Esophagus mucosa (tissue), 1 donor: ENCODE measurements at places on chromosomes 1 and 21. TPM values are rescaled to one million over a fixed set of nuclear protein-coding genes. Genes with fewer than 3 reads are reported as not detected.

DNA sequence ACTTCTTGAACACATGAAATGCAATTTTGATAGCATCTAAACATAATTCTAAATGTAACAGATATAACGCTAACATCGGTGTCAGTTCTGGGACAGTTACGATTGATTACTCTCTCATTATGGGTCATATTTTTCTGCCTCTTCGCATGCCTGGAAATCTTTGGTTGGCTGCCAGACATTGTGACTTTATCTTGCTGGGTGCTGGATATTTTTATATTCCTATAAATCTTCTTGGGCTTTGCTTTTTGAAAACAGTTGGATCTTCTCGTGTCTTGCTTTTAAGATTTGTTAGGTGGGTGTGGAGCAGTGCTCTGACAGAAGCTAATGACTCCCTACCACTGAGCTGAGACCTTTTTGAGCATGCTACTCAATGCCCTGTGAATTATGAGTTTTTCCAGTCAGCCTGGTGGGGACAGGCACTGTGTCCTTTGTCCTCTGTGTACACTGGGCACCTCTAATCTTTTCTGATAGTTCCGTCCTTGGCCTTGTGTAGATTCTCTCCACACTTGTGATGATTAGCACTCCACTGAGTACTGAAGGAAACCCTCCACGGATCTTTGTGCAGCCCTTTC, 28.0 kb upstream of the EDARADD start:
- ATAC-seq = no peak

The SLC6A9 gene
- 46.7 TPM for total RNA-seq

DNA sequence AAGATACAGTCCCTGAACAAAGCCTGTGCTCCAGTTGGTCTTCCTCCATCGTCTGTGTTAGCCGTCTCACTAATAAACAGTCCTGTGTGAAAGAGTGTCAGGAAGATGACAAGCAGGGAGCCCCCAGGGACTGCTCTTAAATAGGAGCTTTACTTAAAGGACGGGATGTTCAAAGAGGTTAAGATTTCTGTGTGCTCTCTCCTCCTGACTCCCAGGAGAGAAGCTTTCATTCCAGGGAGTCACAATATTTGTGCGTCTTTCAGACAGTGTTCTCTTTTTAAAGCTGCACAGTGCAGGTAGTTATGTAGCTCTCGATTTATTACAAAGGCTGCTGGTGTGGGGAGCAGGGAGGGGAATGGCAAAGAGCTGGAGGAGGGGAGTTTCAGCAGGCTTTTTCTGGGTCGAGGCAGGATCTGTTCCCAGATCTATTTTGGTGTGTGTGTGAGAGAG, 43.5 kb downstream of the STYXL2 start:
- no peak for ATAC-seq

- ATAC-seq = no peak
Measured at GRCh38 chr1:223320959-223321358, 43.0 kb downstream of the SUSD4 start.

DNA sequence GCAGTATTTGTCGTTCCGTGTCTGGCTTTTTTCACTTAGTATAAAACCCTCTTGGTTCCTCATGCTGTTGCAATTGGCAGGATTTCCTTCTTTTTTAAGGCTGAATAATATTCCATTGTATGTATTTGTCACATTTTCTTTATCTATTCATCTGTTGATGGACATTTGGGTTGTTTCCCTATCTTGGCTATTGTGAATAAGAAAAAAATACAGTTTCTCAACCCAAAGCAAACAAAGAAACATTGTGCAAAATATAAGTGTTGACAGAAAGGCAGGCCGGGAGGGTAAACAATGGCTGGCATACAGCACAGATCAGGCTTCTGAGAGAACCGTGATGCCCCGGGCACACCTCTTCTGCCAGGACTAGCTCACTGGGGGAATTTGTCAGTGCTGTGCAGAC, 26.9 kb downstream of the NENF start:
- ATAC-seq = no peak

The SPRR5 gene
- total RNA-seq = 3.5 TPM

DNA sequence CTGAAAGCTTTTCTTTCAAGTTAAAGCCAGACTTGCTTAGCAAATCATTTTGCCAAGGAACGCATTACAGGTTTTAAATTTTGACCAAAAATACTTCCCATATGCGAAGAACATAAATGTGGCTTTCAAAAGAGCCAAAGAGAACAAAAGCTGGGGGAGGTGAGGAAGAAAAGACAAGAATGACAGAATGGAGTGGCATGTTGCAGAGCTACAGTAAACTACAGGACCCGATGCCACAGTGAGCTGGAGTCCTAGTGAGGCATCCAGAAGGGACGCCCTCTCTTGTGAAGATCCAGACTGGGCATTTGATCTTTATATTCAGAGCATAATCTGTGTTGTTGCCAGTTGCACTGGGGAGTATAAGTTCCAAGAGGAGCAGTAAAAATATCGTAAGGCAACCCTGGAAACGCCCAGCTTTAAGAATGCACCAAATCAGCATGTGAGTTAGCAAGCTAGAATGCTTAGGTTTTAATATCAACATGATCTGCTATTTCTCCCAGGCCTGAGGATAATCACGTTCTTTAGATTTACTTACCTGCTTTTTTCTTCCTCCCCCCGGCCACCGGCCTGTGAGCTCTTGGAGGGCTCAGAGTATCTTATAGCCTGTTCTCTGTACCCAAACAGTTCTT, 48.4 kb upstream of the HOOK1 start:
- ATAC-seq = no peak

- peak; percentile 79 for ATAC-seq
Measured at GRCh38 chr1:152546704-152547103, 19.9 kb downstream of the LCE3E start.

The ELAVL4 gene
- not detected for total RNA-seq

The HORMAD1 gene
- total RNA-seq = 11.1 TPM

The CROCC gene
- total RNA-seq = 15.3 TPM

- no peak for ATAC-seq
Measured at GRCh38 chr1:3393024-3393986, 61.2 kb upstream of the ARHGEF16 start.

- no peak for ATAC-seq
Measured at GRCh38 chr1:23369335-23370013, at the start of gene ZNF436. ZNF436 (minus strand) TSS chr1:23369836; CDS start chr1:23368005, 1,831 bp downstream.

The BEND5 gene
- total RNA-seq = 0.24 TPM

- no peak for ATAC-seq
Measured at GRCh38 chr1:177600936-177601335, 368.9 kb downstream of the SEC16B start.

The OR10J1 gene
- not detected for total RNA-seq

DNA sequence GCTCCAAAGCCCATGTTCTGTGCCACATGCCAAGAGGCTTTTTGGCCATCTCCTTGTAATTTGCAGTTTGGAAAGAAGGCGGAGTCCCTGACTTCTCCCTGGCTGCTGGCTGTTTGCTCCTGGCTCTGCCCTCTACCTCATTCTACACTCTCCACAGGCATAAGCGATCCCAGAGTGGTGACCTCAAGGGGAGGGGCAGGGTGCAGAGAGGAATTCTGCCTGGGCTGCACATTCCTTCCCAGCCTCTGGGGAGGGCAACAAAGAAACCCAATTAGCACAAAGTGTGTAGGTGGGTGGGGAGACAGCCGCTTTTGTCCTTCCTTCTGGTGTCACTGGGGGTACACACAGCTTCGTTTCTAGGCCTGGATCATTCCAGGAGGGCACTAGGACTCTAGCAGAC, 95.3 kb downstream of the HIVEP3 start:
- peak; percentile 61 for ATAC-seq

DNA sequence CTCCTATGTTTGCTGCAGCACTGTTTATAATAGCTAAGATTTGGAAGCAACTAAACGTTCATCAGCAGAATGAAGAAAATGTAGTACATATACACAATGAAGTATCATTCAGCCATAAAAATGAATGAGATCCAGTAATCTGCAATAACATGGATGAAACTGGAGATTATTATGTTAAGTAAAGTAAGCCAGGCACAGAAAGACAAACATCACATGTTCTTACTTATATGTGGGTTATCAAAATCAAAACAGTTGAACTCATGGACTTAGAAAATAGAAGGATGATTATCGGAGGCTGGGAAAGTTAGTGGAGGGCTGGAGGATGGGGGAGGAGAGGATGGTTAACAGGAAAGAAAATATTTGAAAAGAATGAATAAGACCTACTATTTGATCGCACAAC, 1017.6 kb downstream of the KCNT2 start:
- ATAC-seq = no peak

DNA sequence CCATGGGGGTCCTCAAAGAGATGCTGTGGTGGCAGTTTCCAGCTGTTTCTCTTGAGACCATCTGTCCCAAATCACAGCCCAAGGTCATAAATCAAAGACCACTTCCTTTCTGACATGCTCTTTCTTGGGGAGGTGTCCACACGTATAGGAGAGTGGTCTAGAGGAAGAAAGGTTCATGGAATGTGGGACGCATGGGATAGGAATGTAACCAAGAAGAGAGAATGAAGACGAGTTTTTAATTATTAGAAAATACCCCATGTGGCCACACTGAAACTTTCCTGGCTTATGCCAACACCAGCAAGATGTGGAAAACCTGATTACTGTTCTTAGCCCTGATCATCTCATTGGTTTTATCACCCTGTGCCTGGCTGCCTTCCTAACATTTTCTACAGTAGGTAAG, 124.2 kb upstream of the IFFO2 start:
- ATAC-seq = no peak

GRCh38 chr1:166485620-166486019, 318.8 kb upstream of the FAM78B start:
- no peak for ATAC-seq

GRCh38 chr1:18955441-18956192, 859 bp downstream of the IFFO2 start:
- ATAC-seq = no peak

DNA sequence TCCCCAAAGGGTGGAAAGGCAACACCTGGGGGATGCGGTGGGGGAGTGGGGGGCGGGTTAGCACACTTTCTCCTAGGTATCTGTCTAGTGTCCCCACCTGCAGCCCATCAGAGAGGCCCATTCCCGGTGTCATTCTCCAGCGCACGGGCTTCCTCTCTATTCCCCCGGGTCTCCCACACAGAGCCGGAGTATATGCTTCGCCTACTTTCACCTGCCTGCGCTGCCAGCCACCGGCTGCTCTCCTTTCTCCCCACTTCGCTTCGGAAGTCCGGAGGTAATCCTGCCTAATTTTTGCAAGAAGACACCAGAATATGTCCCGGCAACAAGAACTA, 852 bp downstream of the RGS7 start:
- ATAC-seq = no peak

DNA sequence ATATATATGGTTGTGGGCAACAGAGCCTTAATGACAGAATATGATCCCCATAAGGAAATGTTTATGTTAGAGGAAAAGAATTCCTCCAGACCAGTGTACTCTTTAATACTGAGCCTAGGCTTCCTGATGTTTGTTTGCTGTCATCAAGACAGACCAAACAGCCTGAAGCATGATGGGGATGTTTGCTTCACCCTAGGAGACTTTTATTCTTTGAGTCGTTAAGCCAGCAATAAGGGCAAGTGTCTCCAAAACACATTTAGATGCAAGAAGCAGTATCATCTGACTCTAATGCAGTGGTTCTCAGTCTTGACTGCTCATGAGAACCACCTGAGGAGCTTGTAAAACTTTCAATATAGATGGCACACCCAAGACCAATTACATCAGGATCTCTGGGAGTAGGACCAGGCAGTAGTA, 33.1 kb downstream of the UBE2U start:
- no peak for ATAC-seq

GRCh38 chr1:53683986-53684740, 54.8 kb downstream of the GLIS1 start:
- no peak for ATAC-seq

GRCh38 chr1:243500512-243500911, 244.7 kb downstream of the SDCCAG8 start:
- ATAC-seq = no peak

DNA sequence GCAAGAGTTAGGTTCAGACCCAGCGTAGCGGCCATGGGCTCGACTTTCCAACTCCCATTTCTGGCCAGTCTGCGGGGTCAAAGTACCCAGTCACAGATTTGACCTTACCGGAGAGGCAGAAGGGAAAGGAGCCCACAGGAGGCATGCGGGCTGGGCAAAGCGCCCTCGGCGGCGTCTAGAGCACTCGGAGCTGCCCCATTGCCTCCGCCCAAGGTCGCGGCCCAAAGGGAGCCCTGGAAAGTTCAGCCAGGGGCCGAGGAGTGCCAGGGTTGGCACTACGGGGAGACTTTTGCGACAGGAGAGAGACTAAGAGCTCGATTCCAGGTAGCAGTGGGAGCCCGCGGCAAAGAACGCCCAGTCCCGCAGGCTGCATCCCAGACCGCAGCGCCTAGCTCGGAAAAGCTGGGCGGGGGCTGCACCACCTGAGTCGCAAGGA, 896 bp downstream of the KANK4 start:
- no peak for ATAC-seq

- no peak for ATAC-seq
Measured at GRCh38 chr1:243394066-243394465, 138.2 kb downstream of the SDCCAG8 start.

GRCh38 chr1:98325646-98326440, 335.7 kb upstream of the SNX7 start:
- ATAC-seq = peak; percentile 84

GRCh38 chr1:87176514-87176913, 152.2 kb upstream of the LMO4 start:
- ATAC-seq = no peak

The SLC19A2 gene
- total RNA-seq = 4.1 TPM

DNA sequence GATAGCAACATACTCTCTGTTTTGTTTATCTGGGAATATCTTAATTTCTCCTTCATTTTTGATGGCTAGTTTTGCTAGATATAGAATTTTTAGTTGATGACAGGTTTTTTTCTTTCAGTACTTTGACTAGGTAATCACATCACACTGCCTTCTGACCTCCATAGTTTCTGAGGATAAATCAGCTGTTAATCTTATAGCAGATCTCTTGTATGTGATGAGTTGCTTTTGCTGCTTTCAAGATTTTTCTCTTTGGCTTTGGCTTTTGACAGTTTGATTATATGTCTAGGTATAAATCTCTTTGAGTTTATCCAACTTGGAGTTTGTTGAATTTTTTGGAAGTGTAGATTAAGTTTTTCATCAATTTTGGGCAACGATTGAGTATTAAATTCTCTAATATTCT, 142.6 kb downstream of the ZNF644 start:
- no peak for ATAC-seq

DNA sequence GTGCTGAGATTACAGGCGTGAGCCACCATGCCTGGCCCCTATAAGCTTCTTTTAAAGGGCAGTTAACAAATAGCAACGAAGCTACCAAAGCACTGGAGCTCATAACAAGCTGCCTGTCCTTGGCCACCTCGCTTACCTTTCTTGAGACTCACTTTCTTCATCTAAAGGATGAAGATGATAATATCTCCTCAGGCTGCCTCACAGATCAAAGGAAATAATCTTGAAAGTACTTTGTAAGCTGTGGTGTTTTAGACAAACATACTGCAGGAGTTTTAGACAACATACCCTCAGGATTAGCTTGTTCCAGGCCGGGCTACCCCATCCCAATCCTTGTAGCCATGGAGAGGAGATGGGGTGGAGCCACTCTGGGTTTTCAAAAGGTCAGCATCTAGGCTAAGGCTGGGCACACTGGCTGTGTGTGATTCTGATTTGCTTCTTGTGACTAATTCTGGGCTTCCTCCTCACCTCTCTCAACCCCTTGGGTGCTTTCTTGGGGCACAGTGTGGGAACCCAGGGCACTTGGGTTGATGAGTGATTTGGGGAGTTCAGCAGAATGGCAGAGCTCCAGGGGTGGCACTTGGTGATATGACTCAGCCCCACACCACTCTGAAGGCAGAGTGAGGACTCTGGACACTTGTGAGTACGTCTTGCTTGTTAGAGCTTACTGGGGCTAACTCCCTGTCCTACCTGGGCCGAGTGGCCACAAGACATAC, 5.2 kb downstream of the GPR25 start:
- peak; percentile 49 for ATAC-seq

- ATAC-seq = no peak
Measured at GRCh38 chr1:70397013-70397412, 14.1 kb upstream of the CTH start.

The HCRTR1 gene
- total RNA-seq = not detected
